T-helper 17 cell (primary cell): ENCODE measurements at places on chromosomes 13 and 19.

DNA sequence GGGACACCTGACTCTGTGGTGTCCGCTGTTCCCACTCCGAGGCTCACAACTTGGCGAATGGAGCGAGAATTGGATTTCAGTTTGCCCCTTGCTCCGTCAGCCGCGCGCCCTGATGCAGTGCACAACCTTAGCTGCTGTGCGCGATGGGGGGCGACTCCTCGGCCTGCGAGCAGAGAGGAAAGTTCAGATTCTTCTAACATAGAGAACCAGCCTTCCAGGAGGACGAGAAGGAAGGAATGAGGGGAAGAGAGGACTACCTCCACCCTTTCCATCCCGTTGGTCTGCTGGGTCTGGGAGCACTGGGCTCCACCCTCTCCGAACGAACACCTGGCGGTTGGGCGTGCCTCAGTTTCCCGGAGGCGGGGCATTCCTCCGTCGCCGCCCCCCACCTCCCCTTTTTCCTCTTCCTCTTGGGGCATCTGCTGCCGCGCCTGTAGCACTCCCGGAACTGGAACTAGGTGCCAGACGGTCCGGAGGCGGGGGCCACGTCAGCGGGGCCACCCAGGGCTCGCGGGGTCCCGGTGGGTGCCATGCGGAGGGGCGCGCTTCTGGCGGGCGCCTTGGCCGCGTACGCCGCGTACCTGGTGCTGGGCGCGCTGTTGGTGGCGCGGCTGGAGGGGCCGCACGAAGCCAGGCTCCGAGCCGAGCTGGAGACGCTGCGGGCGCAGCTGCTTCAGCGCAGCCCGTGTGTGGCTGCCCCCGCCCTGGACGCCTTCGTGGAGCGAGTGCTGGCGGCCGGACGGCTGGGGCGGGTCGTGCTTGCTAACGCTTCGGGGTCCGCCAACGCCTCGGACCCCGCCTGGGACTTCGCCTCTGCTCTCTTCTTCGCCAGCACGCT lies at the start of gene KCNK6:
Gene KCNK6 (plus strand): TSS at position 425 of the 838 bp plus-strand sequence. CDS start 106 bp downstream, at position 531.
- DNase-seq = peak; percentile 33

DNA sequence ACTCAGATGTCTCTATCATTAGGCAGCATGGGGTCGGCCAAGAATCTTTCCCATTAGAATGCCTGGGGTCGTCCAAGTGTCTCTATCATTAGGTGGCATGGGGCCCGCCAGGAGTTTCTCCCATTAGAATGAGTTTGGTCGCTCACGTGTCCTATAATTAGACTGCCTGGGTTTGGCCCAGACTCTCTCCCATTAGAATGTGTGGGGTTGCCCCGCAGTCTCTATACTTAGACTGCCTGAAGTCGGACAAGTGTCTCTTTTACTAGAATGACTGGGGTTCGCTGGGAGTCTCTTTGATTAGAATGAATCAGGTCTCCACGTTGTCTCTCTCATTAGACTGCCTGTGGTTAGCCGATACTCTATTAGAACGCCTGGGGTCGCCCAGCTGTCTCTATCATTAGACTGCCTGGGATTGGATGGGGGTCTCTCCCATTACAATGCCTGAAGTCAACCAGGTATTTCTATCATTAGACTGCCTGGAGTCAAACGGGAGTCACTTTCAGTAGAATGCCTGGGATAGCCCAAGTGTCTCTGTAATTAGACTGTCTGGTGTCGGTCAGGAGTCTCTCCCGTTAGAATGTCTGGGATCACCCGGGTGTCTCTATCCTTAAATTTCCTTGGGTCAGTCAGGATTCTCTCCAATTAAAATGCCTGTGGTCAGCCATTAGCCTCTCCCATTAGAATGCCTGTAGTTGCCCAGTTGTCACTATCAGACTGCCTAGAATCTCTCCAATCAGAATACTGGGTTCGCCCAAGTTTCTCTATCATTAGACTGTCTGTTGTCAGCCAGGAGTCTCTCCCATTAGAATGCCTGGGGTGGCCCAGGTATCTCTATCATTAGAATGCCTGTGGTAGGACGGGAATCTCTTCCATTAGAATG lies 1454.1 kb downstream of the UQCRFS1 start:
- no peak for DNase-seq

DNA sequence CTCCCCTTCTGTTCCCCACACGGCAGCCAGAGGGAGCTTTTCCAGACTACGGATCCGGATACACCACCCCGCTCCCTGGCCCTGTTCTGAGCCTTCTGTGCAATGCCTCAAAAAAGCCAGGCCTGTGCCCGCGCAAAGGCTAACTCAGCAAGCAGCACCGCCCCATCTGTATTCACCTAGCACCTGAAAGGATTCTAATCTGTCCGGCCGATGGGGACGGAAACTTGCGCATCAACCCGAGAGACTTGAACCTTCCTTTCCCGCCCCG lies 589 bp downstream of the ZBTB45 start:
- peak; percentile 30 for DNase-seq

DNA sequence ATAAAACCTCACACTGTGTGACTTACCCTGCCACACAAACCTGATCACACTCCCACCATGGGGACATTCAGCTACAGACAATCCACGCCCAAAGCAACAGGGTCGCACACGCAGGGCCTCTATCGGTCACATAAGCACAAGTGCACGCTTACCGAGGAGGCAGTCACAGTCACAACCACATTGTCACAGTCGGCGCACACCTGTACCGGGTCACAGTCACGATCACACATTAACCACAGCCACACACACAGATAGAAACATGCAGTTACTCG lies 579 bp downstream of the ZNF566 start:
- no peak for DNase-seq

DNA sequence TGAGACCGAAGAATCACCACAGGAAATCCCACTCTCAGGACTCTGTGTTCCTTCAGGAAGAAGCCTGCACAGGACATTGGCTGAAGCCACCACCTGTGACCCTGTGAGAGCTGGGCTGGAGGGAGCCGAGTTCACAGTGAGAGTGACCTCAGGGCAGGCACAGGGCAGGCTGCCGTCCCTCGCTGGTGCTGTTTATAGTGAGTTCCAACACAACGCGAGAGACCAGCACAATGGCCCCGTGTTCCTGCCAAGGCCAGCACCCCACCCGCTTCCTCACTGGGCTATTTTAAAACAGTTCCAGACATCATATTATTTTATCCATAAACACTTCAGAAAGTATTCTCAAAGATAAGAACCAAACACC lies 18.4 kb upstream of the GAS6 start:
- DNase-seq = no peak

DNA sequence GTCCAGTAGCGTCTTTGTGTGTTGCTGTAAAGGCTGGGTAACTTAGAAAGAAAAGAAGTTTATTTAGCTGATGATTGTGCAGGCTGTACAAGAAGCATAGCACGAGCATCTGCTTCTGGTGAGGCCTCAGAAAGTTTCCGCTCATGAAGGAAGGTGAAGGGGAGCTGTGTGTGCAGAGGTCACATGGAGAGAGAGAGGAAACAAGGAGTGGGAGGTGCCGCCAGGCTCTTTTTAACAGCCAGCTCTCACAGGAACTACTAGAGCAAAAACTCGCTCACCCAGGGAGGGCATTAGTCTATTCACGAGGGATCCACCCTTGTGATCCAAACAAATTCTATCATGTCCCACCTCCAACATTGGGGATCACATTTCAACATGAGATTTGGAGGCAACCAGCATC lies 99.8 kb downstream of the GPR12 start:
- DNase-seq = no peak

DNA sequence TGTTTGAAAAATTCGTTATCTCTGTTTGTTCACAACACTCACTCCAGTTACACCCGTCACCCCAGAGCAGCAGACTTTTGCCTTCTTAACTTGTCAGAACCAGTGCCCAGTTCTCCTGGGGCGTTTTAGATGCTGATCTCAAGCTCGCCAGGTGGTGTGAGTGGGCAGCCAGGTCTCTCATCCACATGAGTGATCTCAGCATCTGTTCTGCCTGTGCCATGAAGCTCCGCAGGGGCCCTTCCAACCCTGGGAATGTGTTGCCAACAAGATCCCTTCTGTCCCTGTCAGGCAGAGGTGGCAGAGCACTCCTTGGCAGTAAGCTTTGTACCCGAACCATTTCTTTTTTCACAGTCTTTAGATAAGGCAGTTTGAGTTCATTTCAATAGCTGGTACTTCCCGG lies 896.5 kb downstream of the UQCRFS1 start:
- no peak for DNase-seq

DNA sequence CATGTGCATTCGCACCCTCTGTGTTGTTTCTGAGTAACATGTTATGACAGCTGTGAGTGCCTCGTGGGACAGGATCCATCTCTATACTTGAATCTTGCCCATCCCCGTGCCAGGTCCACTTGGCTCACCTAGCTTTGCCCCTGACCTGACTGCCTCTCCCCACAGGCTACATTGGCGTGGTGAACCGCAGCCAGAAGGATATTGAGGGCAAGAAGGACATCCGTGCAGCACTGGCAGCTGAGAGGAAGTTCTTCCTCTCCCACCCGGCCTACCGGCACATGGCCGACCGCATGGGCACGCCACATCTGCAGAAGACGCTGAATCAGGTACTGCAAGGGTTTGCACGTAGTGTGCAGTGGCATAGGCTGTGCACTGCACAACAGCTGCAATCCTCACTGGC lies 53.2 kb downstream of the TMED1 start:
- no peak for DNase-seq

DNA sequence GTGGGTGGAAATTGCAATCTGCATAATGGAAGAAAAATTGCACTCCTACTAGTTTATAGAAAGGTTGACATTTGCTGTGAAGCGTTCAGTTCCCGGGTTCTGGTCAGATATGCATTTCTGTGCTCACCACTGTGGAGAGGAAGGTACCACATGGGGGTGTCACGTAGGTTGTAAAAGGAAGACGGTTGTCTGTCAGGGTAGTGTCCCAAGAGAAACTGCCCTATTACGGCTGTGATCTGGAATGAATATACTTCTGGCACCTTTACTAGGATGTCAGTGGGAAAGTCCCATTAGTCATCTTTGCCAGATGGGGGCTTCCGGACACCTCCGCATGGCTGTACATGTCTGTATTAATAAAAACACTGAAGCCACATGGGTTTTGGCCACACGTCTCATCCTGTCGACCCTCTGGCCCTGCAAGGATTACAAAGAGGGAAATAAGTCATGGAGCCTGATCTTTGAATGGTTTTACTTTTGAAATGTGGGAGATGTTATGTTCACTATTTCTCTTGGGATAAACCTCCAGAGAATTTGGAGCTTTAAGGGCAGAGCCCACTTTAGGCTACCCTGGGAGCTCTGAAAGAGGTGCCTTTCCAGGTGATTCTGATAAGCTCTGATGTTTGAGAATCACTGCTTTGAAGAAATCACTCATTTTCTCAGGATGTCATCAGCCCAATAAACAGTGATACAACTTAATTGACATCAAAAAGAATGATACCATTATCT lies 133.9 kb downstream of the AKAP11 start:
- no peak for DNase-seq

DNA sequence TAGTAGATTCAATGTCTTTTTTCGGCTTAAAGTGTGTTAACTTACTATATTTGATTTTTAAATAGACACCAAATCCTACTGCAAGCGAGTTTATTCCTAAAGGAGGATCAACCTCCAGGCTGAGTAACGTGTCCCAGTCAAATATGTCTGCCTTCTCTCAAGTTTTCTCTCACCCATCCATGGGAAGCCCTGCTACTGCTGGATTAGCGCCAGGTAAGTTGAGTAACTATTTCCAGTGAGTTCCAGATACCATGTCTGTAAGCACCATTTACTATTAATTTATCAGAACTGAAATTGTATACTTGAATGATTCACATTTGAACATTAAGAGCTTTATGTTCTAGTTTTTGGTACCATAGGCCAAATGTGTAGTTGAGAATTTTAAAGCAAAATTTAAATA lies 81.8 kb downstream of the PAN3 start:
- no peak for DNase-seq

DNA sequence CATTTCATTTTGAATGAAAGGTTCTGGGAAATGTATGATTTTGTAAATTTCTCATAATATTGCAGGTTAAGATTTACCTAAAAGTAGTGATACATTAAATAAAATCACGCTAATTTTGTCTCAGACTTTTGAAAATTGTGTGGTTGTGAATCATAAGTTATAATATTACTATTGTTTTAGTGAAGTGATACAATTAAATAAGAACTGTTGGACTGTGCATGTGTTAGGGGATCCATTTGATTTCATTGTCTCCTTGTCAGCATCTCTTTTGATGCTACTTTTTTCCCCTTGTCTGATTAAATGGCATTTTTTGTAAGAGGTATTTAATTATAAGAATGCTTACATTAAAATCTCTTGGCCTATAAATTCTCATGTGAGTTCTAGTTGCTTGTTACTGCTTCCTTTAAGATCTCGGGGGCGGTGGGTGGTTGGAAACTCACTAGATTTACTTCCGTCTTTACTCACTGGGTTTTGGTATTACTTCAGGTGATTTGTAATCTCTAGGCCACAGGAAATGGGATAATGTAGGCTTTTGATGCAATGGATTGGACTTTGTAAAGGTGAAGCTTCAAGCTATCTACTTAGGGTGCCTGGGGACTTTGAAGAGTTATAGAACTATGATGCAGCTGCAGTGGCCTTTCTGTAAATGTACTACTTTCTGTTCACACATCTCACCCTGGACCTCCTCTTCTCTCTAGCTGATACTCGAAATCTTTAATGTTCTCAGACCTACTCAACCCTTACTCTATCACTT lies 66.5 kb downstream of the PAN3 start:
- no peak for DNase-seq

GRCh38 chr19:37992761-37993160 lies 85.8 kb downstream of the SIPA1L3 start:
- no peak for DNase-seq

DNA sequence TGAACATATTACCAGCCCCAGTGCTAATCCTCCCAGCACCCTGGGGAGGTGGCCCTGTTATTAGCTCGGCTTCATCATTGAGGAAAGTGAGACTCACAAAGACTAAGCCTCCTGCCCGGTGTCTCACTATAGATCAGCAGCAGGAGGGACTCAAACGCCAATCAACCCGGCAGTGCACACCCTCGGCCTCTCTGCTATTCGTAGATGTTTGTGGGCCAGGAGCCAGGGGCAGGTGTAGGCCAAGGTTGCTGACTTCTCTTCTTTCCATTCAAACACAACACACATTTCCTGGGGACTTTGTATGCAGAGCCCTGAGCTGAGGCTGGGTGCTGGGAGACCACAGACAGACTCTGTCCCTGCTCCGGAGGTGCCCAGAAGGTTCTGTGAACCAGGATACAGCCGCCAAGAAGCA lies 9.4 kb upstream of the SBK3 start:
- DNase-seq = no peak

- no peak for DNase-seq
Observed at GRCh38 chr19:13887517-13887916, 10.6 kb downstream of the NANOS3 start.

DNA sequence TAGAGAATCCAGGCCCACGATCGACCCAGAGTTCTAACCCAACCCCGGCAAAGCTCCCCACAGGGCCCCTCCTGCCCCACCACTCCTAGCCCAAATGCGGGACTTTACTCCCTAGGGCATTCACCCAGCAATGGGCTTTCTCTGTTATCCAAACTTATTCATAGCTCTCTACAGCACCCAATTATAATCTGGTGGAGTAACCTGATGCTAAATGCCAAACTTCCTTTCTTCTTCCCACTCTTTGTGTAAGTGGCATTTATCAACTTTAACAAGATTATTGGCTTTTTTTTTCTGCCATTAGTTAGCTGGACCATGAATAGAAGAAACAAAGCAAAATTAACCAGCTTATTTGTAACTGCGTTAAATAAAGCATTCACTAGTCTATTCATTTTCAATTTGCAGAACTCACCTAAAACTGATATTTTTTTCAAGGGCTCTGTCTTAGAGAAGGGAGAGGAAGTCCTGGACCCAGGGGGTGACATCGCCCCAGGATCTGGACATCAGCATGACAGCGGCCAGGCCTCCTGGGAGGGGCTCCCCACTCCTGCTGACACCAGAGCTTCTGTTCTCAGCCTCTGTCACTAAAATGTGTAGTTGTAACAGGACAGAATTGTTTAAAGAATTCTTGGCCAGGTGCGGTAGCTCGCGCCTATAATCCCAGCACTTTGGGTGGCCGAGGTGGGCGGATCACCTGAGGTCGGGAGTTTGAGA lies 1.5 kb downstream of the FAM124A start:
- DNase-seq = no peak
